AG09319 (cell line): ENCODE measurements at places on chromosomes 1 and 21.

DNA sequence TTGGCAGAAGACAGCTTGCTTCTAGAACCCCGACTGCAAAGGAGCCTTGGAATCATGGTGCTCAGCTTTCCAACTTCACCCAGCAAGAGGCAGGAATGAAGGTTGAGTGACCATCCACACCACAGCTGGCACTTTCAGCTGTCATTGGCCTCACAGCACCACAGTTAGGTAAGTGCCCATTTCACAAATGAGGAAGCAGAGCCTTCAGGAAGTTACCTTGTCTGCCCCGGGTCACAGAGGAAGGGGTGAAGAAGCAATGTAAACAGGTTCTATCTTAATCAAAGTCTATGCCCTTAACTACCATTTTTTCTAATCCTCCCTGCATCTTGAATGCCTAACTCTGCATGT is 156.0 kb downstream of the GLUL start:
- DNase-seq = no peak

GRCh38 chr1:230747127-230747730 is at the start of gene CAPN9:
Gene CAPN9 (plus strand): TSS chr1:230747388. CDS start chr1:230747497, 109 bp downstream.
- DNase-seq = no peak

DNA sequence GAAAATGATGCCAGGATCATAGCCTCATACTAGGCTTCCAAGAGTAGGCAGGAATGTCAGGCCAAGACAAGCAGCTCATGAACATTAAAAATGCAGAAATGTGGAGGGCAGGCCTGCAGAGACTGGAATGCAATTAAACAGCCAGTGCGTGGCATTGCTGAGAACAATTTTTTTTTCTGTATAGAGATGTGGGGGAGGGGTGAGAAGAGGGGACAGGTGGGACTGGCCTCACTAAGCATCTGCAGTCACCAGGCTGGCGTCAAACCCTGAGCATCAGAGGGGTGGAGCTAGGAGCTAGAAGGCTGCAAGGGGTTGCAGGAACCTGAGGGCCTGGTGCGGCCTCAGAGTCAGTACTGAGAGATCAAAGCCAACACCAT is 114.1 kb downstream of the TNR start:
- no peak for DNase-seq

DNA sequence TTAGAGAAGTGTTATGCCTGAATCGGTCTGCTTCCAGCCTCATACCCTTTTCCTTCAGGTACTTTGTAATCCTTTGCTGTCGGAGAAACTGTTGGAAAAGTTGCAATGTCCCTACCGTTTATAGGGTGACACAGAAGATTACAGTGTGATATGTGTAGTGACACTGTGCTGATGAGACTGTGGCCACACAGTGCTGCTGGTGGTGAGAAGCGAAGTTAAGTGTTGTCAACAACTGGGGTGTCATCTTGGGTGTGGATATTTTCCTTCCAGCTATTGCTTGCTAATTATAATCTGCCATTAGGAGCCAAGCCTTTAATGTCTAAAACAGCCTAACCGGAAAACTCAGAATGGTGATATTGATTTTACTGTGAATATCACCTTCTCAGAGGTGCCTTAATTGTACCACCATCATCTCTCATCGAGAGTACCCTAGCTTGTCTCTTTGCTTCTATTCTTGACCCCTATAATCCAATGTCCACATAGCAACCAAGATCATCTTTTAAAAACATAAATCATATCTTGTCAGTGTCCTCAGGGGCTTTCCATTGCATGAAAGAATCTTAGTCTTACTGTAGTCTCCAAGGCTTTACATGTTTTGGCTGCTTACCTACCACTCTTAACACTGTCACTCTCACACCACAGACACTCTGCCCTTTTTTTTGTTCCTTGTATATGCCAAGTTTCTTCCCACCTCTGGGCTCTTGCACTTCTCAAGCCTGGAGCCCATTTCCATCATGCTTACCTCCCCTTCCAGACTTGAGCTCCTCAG is 89.4 kb upstream of the PGD start:
- DNase-seq = no peak

- DNase-seq = no peak
These were observed 22.3 kb upstream of the RGS16 start for GRCh38 chr1:182626527-182626926.

DNA sequence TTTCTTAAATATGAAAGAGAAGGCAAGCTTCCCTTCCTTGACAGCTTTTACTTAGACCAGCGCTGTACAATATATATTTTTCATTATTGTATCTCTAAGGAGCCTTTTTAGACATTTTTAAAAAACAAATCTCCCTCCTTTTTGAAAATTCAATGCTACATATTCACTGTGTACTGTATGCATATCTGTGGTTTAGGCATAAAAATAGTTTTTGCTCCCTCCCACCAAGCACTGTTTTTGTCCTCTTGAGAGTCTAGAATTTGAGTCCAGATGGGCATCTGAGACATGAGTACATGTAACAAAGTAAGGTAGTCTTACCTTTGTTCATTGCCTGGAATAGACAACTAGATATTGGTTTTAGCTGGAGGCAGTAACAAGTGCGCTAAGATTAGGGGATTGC is 488.5 kb upstream of the RUNX1 start:
- no peak for DNase-seq

DNA sequence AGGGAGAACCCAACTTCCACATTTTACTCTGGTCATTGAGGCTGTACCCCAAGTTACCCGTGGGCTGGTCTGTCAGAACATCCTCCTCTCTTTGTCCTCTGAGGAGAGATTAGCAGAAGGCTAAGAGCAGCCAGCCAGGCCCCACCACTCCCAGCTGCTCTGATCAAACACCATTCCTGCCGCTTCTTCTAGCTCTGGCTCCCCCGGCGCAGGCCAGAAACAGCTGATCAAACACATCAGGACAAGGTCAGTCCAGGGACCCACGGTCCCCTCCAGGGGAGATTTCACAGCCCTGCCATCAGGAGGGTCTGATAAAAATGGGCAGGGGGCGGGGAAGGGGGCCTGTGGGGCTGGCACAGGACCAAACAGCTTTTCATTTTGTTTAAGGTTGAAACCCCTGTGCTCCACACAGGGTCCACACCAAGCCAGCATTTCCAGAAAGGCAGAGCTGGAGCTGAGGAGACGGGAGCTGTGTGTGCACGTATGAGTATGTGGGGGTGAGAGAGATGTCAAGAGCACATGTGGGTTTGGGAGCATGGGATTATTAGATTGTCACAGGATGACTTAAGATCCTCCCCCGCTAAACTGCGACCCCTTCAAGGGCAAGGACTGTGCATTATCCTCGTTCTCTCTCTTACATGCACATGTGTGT is 29.9 kb upstream of the EPHA8 start:
- DNase-seq = no peak

GRCh38 chr1:227219715-227220292 is 98.5 kb downstream of the CDC42BPA start:
- DNase-seq = no peak

DNA sequence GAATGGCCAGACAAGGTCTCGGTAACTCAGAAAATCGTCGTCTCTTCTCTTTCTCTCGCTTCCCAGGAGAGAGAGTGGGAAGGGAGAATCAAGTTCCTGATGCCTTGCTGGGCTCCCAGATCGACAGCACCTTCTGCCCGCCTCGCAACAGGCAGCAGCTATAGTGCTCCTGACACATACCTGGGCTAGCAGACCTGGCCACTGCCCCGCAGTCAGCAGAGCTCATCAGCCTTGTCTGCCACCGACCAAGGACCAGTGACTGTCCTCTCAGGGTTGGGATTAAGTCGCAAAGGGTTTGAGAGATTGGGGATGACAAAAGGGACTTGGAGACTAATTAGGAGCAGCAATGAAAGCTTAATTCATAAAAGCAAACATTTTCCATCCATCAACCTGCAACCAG is 4.1 kb downstream of the RUNX3 start:
- no peak for DNase-seq

- DNase-seq = no peak
These were observed 5.6 kb upstream of the SH3D21 start for GRCh38 chr1:36300526-36300925.
